ENCODE measurements at places on chromosomes 7 and 10.

GRCh38 chr10:28652106-28652505 is 25.2 kb upstream of the BAMBI start:
- no peak for DNase-seq

- no peak for DNase-seq
Measured at GRCh38 chr7:80128918-80129317, 5.7 kb upstream of the GNAI1 start.

DNA sequence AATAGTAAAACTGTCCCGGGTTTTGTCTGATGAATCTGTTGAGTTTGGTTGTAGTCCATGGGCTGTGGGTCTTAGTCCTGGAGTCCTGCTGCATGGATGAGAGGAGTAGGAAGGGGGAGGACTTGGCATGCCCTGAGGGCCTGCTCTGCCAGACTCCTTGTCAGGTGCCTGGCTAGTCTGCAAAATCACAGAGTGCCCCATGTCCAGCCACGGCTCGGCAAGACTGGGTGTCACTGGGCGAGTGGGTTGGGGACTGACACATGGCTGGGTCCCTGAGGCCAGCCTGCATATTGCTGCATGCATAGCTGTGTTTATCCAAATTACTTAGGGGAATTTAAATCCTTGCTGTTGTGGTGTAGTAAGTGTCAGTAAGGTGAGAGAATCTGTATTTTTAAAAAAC is 9.7 kb downstream of the MINDY4 start:
- no peak for DNase-seq

DNA sequence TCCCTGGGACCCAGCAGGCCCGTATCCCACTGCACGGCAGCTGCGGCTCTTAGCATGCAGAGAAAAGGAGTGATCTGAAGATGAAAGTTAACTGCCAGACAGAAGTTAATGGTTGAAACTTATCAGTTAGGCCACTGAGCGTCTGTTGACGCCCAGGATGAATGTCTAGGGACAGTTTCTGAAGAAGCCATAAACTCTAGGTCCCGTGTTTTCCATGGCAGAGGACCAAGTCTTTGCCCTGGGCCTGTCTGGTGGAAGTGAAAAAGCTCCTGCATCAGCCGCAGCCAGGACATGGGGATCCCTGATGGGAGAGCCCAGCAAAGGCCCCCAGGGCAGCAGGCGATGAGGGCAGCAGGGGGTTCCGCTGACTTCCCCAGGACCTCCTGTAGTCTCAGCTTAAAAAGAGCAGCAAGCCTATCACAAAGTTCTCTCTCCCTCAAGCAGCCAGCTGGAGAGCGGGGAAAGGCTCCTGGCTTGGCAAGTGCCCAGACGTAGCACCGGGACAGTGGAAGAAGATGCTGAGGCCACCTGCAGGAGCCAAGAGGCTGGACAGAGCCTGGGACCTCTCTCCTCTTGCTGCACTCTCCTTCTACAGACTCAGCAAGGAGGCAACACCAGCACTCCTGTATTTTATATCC is 79.6 kb downstream of the TNS3 start:
- no peak for DNase-seq

DNA sequence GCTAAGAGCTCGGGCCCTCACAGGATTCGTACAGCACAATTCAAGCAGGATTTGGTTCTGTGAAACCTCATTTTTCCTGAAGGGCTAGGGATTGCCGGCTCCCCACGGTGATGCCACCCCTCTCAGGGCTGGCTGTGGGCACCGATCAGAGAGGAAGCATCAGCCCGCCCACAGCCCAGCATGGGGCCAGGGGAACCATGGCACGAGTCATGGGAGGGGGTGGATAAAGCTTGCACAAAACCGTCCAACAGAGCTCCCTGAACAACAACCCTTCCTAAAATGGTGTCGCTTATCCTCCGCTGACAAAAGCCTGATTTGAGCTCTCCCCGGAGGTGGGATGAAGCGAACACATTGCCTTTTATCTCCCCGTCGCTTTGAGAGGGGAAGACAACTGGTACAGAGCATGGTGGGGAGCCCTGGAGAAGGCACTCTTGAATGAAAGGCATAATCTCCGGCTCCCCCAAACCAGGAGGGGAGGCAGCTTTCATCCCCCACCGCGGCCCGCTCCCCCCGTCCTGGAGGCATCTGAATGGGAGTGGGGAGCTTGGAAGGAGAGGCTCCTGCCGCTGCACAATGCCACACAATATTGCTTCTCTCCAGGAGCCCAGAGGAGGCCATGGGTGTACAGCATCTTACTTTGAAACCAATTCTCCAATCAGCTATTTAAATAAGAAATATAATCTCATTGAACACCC is 144.0 kb downstream of the RPS24 start:
- DNase-seq = no peak

GRCh38 chr10:70786799-70787415 is 1.7 kb upstream of the TBATA start:
- DNase-seq = no peak

DNA sequence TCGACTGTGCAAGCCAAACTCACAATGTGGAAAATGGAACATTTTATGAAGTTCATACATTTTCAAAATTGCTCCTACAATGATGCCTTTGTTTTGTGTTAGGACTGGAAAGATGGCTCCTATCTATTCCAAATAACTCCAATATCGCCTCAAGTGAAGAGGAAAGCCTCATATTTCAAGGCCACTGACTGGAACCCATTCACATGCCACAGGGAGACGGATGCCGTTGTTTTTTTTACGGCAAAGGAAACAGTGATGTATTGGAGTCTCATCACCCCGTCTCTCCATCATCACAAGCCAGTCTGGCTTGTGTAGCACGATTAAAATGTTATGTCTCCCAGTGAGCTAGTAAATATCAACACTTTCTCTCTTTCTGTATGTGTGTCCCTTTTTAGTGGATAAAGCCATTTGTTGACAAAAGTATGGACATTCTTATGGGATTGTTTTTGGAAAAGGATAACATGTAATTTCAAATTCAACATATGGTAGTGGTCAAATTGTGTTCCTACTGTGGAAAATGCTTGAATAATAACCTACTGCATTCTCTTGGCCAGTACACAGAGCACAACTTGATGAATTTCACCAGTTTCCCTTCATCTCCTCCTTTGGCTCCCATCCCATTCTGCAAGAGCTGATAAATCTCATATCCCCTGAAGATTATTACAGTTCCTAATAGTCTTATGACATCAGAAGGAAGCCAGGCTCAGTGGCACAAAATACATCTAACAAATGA is 109.5 kb upstream of the PITRM1 start:
- DNase-seq = no peak

DNA sequence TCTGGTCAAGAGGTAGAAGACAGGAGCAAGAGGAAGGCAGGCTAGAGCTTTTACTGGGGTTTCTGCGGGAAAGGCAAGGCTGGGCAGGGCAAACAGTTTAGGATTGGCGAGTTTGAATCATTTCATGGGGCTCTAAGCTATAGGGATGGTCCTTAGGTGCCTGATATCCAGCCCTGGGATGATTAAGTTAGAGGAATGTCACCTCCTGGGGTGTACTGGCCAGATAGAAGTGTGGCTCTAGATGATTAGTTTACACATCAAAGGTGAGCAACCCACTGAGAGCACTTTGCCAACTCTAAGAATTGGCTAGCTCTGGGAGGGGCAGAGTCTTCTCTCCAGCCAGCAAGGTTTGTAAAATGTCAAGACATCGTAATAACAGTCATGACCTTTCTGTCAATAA is 52.4 kb downstream of the ZNF365 start:
- no peak for DNase-seq

DNA sequence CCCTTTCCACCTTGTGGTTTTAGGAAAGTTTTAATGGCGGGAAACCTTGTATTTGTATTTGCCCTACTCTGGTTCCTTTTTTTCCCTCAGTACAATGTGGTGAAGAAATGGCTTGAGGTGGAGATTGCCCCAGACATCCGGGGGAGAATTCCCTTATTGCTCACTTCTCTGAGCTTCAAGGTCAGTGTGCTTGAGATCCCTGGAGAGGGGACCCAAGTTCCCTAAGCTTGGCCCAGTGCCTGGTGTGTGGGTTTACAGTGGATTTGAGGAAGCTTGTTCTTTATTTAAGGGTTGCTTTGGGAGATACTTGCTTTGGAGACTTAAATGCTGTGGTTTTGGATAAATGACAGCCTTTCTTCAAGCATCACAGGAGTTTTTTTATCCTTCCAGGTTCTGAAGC is 18.3 kb downstream of the CALHM2 start:
- no peak for DNase-seq

GRCh38 chr7:117188376-117188775 is 134.5 kb downstream of the WNT2 start:
- DNase-seq = no peak

GRCh38 chr10:7188456-7189050 is 222.3 kb downstream of the SFMBT2 start:
- DNase-seq = no peak

- DNase-seq = no peak
Measured at GRCh38 chr7:38177621-38178003, 433 bp upstream of the STARD3NL start.

DNA sequence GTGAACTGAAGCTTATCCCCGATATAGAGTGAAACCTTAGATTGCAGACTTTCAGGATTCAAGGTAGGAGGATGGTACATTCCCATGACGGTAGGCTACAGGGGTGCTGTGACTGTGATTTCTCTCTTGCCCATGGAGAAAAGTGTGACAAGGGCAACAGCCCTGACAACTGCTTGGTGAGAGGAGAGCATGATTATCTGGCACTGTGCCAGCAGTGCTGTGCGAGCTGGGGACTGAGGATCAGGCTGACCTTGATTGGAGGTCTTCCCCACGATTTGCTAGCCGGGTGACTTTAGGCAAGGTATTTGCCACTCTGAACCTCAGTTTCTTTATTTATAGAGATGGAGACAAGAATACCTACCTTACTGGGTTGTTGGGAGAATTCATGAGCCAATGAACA is 229.5 kb downstream of the PTEN start:
- no peak for DNase-seq

GRCh38 chr7:4606797-4607196 is 75.3 kb upstream of the FOXK1 start:
- DNase-seq = no peak

DNA sequence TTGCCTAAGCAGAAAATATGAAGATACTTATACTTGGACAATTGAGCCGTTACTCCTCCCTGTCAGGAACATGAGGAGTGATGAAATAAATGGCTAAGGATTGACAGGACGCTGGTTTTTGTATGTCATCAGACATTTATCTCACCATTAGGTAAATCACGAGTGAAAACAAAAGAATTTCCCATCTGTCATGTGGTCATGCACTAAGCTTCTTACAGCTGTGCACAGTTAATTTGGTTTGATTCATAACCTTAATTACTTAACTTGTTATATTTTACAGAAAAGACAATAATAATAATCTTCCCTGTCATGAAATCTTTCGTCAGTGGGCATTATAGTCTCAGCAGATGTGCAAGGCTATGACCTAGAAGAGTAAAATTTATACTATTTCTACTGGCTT is 266.5 kb downstream of the HGF start:
- DNase-seq = no peak

GRCh38 chr7:78169992-78170391 is 371.4 kb downstream of the PHTF2 start:
- no peak for DNase-seq

GRCh38 chr10:79406683-79407422 is 38.6 kb downstream of the ZCCHC24 start:
- no peak for DNase-seq

- no peak for DNase-seq
Measured at GRCh38 chr10:101781984-101782810, 1.0 kb downstream of the NPM3 start.

GRCh38 chr7:32088451-32088881 is 18.3 kb upstream of the PDE1C start:
- DNase-seq = no peak

- DNase-seq = no peak
Measured at GRCh38 chr10:83522456-83522855, 616.9 kb upstream of the GHITM start.

DNA sequence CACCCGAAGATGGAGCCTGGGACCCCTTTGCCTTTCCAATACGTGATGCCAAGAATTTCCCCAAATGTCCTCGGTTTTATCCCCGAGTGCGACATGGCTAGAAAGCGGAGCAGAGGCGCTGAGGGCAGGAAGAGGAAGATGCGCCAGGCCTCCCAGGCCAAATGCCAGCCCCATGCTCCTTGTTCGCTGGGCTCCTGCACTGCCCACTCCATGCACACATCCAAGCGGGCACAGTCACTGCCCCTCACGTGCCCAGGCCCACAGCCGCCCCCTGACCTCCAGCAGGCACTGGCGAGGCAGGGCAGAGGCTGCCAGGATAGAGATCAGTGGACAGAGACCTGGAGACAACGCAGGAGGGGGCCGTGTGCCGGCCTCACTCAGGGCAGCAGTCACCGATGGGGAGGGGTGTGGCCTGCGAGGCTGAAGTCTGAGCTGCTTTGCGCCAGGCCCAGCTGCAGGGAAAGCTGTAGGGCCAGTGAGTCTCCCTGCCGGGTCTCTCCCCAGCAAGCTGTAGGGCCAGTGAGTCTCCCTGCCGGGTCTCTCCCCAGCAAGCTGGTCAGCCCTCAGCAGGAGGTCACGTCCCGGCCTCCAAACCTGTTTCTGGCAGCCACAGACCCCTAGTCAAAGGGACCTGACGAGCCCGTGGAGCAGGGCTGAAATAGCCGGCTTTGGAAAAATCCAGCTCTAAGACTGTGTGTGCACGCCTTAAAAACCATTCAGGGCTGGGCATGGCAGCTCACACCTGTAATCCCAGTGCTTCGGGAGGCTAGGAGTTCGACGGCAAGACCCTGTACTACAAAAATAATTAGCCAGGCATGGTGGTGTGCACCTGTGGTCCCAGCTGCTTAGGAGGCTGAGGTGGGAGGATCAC is 100.6 kb upstream of the DIP2C start:
- DNase-seq = no peak

GRCh38 chr7:128679920-128680319 is 7.8 kb downstream of the GARIN1A start:
- no peak for DNase-seq

GRCh38 chr10:126166797-126167196 is 221.5 kb downstream of the ADAM12 start:
- DNase-seq = peak; percentile 22

GRCh38 chr7:148699782-148700629 is 1.3 kb downstream of the CUL1 start:
- no peak for DNase-seq

DNA sequence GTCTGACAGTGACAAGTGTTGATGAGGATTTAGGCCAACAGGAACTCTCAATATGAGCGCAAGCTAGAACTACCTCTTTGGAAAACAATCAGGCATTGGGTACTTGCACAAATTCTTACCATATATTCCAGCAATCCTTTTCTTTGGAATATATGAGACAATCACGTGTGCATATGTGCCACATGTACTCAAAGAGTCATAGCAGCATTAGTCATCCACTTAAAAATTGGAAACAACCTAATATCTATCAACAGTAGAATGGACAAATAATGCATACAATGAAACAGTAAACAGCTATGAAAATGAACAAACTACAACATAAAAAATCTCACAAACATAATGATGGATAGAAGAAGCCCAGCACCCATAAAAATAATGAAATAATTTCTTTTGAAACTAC is 179.7 kb downstream of the GLI3 start:
- DNase-seq = no peak

- no peak for DNase-seq
Measured at GRCh38 chr7:73815436-73815835, 15.4 kb upstream of the CLDN4 start.

GRCh38 chr10:8163824-8164223 is 109.3 kb downstream of the GATA3 start:
- DNase-seq = no peak

GRCh38 chr7:2192831-2193534 is 39.8 kb downstream of the MAD1L1 start:
- DNase-seq = no peak

Measured in stimulated activated naive CD4-positive, alpha-beta T cell treated with Interleukin-2 at 50 U/mL for 16 hours (primary cell).